Bone marrow (tissue), 2 donors: ENCODE measurements at places on chromosomes 16 and 17.

DNA sequence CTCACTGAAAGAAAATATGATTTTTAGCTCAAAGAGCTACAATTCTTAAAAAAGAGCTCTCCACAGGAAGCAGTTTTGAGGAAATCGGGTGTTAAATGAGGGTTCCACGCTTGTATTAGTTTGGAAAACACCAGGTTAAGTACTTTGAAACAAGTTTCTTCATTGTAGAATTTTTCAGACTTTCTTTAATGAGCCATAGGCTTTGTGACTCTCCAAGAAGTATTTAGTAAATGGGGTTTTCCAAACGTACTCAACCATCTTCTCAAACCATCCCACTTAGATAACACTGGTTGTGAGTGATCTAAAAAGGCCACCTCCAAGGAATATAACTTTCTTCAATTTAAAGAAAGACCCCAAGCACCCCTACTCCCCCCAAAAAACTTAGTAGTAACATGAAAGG is 2.7 kb downstream of the ULK2 start:
- no peak for DNase-seq

GRCh38 chr17:69450918-69451317 is 36.4 kb downstream of the MAP2K6 start:
- no peak for DNase-seq

GRCh38 chr16:21205303-21205702 is 6.1 kb downstream of the ZP2 start:
- DNase-seq, result no peak

DNA sequence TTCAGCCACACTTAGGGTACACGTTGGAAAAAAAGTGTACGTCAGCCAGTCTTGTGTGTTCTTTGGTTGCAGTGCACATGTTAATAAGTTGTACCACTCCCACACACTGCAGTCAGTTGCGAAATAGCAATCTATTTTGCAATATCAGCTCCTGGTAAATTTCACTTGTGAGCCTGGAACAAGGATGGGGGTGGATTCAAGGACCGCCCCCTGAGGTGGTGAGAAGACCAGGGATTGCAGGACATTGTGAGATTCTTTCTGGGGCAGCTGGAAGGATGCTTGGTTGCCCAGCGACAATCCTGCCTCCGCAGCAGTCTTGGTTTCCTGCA is 78.6 kb upstream of the ZFHX3 start:
- no peak for DNase-seq

DNA sequence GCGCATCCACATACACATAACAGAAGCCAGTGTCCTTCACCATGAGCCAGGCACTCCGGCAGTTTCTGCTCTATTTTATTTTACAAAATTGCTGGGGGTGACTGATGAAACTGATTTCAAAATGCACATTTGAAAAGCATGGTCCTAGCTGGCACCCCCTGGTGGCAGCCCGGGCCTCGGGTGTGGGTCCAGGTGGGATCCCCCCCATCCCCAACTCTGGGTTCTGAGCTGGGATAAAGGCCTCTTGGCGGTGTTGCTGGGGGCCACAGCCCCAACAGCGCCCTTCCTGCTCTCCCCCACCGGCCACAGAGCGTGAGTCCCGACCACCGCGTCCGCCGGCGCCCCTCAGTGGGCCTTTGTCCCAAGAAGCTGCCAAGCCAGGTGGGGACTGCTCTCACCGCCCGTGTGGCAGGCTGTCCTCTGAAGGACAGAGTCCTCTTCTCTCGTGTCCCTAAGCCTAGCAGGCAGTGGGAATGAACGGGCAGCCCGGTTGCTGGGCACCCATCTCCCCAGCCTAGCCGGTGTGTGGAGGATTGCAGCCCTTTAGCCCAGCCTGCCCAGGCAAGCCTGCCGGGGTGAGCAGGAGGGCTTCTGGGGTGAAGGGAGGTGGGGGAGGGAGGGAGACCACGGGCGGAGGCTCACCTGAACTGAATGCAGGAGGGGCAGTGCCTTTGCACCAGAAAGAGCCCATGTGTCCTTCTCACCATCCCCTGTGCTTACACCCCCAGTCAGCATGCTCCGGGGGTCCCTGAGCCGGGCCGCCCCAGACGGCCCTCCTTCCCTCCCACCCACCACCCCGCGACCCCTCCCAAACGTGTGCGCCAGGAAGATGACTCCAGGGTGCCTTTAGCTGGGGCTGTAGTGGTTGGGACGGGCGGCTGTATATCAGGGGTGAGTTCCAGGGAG is 898 bp downstream of the SNAI3 start:
- DNase-seq, result peak; percentile 57

GRCh38 chr17:77429369-77429968 is 288.7 kb downstream of the SEC14L1 start:
- DNase-seq, result peak; percentile 42

GRCh38 chr16:11094075-11094856 is 149.9 kb downstream of the CLEC16A start:
- peak; percentile 31 for DNase-seq
